Urinary bladder (tissue), 4 donors: ENCODE measurements at places on chromosomes 16 and 17.

- DNase-seq: no peak
Observed at GRCh38 chr17:80382956-80383355, 32.0 kb upstream of the ENDOV start.

DNA sequence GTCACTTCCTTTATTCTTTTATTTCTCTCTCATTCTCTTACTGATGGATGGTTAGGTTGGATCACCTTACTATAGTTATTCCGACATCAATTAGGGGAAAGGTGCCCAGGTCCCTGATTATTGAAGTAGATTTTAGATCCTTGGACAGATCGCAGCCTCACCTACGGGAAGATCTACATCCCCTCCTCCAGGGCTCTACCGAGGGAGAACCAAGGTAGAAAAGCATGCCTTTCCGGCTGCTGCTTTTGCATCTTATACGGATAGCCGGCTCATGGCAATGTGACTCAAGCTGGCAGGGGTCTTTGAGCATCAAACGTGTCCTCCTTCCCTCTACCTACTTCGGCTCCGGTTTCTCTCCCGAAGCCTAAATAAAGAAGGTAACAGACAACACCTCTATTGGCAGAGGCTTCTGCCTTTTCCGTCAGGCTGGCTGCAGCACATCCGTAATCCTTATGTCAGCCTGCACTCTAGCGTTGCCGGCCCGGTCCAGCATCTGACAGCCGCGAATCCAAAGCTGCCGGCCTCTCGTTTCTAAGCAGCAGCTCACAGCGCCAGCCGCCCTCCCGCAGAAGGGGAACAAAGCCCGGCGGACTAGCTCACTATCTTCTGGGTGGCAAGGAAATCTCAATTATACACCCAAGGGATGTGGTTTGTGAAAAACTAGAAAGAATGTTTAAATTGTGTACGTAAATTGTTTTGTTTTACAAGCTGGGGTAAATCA, 46.9 kb downstream of the IRX6 start:
- no peak for DNase-seq

DNA sequence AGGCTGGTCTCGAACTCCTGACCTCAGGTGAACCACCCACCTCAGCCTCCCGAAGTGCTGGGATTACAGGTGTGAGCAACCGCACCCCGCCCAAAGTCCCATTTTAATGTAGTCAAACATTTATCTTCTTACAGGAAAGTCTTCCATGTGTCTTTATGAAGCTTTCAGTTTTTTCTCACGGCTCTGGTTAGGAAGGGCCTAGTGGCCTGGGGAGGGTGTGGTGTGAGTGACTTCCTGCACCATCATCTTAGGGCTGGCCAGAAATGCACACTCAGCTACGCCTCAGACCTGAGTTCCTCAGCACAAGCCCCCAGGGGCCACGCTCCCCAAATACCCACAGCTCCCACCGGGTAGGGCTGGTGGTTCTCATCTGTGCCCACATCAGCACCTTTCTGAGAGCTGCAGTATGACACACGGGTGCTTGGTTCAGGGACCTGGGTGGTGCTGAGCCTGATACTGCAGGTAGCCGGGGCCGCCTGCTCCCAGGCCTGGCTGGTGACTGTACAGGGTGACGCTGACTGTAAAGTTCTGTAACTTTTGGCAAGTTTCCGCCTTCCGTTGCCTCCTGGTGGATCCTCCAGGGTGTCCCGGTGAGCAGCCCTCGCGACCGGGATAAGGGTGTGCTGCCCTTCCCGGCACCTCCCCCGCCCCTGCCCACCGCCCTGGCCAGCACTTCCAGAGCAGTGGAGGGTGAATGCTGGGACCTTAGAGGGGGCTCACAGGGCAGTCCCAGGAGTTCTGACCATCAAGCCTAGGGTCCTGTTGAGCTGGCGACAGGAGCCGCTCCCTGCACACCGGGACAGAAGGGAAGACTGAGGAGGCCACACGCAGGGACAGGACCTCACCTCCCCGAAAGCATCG, 52.5 kb downstream of the ZNF778 start:
- DNase-seq: no peak

DNA sequence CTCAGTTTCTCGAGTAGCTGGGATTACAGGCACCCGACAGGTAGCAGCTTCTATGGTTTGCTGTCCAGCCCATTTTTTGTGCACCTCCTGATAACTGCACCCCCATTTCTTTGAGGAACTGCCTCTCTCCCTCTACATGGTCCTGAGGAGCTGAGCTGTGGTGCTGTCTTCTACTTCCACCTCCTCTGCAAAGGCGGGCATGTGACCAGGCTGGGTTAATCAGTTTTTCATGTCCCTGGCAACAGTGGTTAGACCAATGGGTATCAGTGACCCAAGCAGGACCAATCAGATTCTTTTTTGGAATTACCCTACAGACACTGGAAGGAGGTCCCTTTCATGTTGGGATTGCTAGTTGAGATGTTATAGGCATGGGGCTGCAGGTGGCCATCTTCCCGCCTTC, 41.3 kb downstream of the TBX21 start:
- no peak for DNase-seq

DNA sequence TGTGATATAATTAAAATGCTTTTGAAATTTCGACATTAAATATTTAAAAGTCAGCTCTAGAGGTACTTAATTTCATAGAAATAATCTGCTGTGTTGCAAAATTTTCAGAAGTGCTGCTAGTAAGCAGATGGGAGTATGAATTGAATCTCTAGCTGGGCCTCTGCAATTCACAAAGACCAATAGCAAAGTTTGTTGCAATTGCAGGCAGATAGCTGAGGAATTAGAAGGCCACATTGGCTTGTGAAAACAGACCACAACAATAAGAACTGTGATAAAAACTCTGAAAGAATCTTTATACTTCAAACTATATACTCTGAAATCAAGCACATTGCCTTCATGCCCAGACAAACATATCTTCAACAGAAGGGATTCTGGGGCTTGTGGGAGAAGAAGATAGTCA, 636.3 kb upstream of the SOX9 start:
- DNase-seq: no peak

DNA sequence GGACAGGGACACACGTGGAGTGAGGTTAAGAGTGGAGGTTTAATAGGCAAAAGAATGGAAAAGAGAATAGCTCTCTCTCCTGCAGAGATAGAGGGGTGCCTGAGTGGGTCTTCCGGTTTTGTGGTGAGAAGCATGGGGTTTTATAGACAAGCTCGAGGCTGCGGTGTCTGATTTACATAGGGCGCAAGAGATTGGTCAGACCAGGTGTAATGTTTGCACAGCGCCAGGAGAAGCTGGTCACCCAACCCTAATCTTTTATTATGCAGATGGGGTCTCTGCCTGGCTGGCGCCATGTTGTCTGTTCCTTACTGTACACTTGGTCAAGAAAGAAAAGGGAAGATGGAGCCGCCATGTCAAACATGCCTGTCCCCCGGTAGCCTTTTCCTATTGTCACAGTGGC, 44.5 kb upstream of the MLYCD start:
- no peak for DNase-seq

DNA sequence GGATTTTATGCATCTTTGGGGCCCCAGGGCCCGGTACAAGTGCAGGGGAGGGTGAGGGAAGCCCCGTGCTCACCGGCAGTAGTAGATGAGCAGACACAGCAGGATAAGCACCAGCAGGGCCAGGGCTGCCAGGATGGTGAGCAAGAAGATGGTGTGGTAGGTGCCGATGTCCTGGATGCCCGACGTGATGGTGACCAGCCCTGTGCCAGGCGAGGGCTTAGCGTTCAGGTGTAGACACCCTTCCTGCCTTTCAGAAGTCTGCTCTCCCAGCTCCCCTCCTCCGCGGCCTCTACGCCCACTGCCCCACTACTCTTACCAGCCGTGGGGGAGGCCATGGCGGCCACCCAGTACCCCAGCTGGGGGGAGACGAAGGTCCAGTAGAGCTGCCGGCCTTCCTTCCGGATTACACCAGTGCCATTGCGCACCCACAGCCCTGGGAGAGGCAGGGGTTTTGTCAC, 8.0 kb downstream of the FAM171A2 start:
- DNase-seq: no peak

- DNase-seq: no peak
Observed at GRCh38 chr16:77696149-77696548, 26.2 kb upstream of the NUDT7 start.

DNA sequence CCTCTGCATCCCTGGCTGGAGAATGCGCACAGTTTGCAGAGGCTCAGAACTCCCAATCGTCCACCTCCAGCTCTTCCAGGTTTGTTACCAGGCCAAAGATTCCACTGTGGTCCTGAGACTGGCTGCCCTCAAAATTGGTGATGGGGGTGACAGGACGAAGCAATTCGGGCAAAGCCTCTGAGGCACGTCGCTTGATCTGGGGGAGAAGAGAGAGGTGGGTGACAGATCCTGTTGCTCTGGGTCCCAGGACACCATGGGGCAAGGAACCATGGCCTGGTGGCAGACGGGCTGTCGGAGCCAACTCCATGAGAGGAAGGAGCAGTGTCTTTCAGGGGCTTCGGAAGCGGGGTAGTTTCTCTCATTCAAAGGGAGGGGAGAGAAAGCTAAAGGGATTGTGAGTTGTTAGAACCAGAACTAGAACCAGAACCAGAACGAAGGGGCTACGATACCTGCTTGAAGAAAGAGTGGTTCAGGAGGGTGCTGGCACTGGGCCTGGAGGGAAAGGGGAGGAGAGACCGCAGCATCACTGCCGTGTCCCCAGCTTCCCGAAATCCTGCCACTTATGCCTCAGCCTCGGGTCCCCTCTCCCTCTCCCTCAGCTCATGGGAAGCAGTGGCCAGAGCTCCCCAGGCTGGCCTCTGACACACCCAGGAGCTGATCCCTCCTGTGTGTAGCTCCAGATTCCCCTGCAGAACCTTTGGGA, 3.8 kb upstream of the LIMD2 start:
- no peak for DNase-seq

GRCh38 chr17:1060991-1061390, 64.1 kb downstream of the TIMM22 start:
- no peak for DNase-seq

DNA sequence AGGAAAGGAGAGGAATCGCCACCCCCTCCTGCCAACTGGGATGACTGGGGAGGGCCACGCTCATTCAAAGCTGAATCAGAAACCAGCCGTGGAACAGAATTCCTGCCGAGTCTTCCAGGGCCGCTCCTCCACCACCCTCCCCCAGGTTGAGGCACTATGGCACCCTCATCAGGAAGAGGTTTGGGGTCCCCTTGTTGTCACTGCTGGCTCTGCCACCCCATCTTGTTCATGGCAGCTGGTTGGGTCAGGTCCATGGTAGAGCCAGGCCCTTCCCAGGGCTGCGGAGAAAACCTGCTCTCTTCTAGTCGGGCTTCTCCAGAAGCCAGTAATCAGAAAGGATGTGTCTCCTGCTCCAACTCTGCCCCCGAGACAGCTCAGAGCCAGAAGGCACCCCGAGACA, 41.8 kb downstream of the KCNJ12 start:
- no peak for DNase-seq

GRCh38 chr17:32495359-32496231, 8.8 kb downstream of the CDK5R1 start:
- no peak for DNase-seq

DNA sequence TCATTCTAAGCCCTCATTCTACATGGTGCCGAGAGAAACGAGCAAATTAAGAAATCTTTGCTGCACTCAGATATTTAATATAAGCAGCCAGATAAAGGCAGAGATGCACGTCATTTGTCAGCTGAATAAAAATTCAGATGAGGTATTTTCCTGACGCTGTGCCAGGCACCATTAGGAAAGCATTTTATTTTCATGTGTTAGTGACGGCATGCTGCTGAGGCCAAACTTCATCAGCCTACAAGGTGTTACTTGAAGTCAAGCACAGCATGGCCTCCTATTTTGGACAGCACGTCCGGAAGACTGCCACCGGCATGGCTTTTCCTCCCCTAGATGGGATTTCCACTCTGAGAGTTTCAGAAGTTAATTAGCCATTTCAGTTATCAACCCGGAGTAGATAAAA, 70.3 kb downstream of the IRX3 start:
- no peak for DNase-seq

GRCh38 chr17:59175076-59175475, 19.5 kb downstream of the PRR11 start:
- no peak for DNase-seq

GRCh38 chr16:78985716-78986605, 614.6 kb downstream of the MAF start:
- no peak for DNase-seq

DNA sequence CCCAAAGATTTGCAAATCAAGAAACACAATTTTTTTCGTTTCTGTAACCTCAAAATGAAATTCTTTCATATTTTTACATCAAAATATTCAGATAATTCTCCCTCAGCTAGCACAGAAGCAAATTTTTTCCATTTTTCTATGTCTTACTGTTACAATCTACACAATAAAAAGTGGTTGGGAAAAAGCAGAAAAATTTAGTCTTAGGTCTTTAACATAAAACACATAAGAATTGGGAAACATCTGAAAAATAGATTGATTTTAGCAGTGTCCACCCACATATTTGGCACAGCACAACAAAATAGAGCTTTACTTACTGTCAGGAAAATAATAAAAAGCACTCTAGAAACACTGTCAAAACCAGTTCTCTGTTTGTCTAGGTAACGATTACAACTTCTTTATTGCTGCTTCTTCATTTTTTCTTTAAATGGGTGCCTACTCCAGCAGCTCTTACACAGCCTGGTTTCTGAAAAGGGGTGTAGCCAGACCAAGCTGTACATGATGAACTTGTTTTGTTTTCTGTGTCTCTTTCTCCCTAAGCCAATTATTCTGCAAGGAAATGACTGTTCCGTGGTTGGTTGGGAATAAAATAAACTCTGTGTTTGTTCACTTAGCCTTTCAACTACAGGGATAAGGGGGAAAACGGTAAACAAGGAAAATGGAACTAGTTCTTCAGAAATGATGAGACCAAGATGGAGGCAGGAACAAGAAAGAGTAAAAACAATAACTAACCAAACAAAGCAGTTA, at the start of gene ABCA6:
Gene ABCA6 (minus strand): TSS at position 465 of the 744 bp plus-strand sequence. CDS start 1,192 bp downstream, outside the sequence.
- DNase-seq: no peak

DNA sequence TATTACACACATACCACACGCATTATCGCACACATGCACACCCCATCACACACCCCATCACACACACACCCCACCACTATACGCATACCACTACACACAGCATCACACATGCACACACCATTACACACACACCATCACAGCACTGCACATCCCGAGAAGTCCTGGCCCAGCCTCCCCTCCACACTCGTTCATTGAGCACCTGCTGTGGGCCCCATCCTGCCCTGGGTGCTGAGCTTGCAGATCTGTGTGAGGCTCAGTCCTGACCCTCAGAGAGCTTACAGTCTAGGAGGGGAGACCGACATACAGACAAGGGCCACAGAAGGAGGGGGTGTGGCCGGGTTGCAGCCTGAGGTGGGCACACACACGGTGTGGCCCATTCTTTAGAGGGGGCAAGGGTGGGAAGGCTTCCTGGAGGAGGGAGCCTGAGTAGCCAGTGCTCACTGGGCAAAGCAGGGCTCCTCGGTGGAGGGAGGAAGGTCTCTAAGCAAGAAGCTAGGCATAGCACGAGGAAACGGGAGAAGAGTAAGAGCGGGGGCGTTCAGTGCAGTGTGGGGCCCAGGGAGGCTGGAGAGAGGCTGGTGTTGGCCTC, 206.6 kb downstream of the NTN1 start:
- no peak for DNase-seq
